Stimulated activated CD4-positive, alpha-beta T cell treated with anti-CD3 and anti-CD28 coated beads, Interleukin-4, amount 100 ng/mL, for 48 hours (primary cell): ENCODE measurements at places on chromosomes 13 and 19.
A peak's percentile ranks its signal among the peaks of the same experiment; 100 is the strongest.

DNA sequence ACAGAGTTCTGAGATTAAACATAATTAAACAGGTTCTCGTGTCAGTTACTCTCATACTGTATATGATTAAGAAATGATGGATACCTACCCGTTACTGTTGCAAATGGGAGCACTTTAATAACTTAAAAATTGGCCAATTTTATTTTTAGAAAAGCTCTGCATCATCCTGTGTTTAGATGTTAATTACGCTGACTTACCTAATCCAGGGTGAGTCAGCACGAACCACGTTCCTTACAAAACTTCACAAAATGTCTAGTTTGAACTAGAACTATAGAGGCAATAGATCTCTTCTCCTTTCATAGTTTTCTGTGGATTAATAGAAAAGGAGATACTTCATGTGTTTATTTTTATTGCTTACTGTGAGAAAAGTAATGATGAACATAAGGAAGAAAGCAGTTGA, 363.9 kb downstream of the MYO16 start:
- no peak for DNase-seq

- no peak for DNase-seq
Measured at GRCh38 chr19:49390929-49391359, 2.9 kb downstream of the KASH5 start.

GRCh38 chr19:46232468-46232867, 2.9 kb downstream of the IGFL1 start:
- DNase-seq: no peak

- no peak for DNase-seq
Measured at GRCh38 chr19:18364826-18365528, 21.0 kb upstream of the GDF15 start.

- no peak for DNase-seq
Measured at GRCh38 chr19:5923356-5923755, 9.3 kb downstream of the CAPS start.

- no peak for DNase-seq
Measured at GRCh38 chr19:57664269-57665127, 4.2 kb upstream of the ZSCAN4 start.

- no peak for DNase-seq
Measured at GRCh38 chr13:108044954-108045353, 170.4 kb downstream of the LIG4 start.

DNA sequence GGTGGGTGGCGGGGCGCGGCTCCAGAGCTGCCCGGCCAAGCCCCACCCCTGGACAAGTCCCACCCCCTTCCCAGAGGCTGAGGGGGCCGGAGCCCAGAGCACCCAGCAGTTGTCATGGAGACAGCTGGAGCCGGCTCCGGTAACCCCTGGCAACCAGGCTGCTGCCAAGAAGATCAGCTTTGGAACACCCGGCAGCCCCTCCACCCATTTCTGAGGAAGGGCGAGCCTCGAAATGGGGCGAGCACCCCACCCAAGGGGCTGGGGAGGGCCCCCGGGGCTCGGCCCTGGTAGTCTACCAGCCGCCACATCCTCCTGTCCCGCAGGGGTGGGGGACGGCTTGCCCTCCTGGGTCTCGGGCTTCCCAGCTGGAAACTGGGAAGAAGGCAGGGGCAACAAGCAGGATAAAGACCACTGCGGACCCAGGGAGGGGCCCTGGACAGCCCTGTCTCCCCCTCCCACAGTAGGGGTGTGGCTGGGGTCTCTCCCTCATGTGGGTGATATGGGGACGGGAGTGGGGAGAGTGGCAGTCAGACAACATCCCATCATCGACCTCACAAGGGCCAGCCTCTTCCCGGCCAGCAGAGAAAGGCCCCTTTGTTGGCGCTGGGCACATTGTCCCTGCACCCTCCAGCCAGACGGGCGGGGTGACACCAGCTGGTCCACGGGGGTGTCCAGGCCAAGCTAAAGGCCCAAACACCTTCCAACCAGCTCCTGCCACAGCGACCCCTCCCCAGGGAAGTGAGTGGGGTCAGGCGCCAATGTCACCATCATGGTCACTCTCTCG, 1.5 kb downstream of the CERS1 start:
- no peak for DNase-seq

- peak; percentile 31 for DNase-seq
Measured at GRCh38 chr19:10861103-10861651, 10.2 kb upstream of the CARM1 start.

- DNase-seq: no peak
Measured at GRCh38 chr13:24613128-24613527, 67.1 kb upstream of the ATP12A start.

- no peak for DNase-seq
Measured at GRCh38 chr13:77176350-77176749, 149.4 kb upstream of the FBXL3 start.

DNA sequence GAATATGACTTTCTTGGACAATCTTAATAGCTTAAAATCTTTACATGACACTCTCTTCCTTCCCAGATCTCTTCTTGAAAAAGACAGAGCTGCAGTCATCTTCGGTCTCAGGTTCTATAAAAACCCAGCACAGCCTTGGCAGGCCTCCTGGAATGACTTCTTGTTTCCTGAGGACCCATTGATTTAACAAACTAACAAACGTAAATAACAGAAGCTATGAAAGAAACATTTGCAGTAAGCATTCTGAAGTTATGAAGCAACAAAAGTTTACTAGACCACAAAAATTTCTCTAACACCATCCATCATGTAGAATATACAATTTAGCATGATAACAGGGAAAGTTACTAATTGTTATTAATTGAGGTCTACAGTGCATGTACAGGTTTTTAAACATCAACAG, 62.8 kb upstream of the STARD13 start:
- DNase-seq: no peak

DNA sequence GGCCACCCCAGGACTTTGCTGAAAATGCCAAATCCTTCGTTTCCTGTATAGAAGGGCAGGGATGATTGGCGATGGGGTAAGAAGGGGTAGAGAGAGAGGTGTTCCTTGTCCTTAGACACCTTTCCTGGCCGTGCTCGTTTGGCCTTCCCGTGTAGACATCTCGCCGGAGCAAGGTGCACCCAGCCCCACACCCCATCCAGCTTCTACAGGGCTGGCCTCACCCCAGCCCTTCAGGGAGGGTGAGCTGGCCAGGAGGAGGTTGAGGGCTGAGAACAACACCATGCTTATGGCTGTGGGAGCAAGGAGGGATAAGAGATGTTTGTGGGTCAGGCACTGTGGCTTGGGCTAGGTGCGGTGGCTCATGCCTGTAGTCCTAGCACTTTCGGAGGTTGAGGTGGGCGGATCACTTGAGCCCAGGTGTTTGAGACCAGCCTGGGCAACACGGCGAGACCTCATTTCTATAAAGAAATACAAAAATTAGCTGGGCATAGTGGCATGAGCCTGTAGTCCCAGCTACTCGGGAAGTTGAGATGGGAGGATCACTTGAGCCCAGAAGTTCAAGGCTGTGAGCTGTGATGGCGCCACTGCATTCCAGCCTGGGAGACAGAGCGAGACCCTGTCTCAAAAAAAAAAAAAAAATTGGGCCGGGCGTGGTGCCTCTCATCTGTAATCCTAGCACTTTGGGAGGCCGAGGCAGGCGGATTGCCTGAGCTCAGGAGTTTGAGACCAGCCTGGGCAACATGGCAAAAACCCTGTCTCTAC, 15.5 kb downstream of the SMARCA4 start:
- DNase-seq: no peak

DNA sequence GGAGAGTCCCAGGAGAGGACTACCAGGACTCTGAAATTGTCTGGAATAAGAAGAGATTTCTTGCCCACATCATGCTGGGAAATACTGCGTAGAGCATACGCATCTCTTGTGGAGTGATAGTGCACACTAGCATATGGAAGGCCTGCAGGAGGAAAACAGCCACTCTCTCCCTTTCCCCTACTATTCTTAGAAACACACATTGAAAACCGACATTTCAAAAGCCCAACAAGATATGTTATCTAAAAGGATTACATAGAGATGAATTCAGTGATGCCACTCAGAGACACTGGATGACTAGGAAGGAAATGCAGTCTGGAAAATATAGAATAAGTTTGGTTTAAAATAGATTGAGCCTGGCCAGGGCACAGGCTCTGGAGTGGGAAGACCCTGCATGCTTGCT, 388.7 kb upstream of the NBEA start:
- DNase-seq: no peak

- peak; percentile 90 for DNase-seq
Measured at GRCh38 chr19:47391510-47392223, 27.7 kb downstream of the MEIS3 start.

- no peak for DNase-seq
Measured at GRCh38 chr19:18596752-18597157, 8.2 kb downstream of the REX1BD start.

DNA sequence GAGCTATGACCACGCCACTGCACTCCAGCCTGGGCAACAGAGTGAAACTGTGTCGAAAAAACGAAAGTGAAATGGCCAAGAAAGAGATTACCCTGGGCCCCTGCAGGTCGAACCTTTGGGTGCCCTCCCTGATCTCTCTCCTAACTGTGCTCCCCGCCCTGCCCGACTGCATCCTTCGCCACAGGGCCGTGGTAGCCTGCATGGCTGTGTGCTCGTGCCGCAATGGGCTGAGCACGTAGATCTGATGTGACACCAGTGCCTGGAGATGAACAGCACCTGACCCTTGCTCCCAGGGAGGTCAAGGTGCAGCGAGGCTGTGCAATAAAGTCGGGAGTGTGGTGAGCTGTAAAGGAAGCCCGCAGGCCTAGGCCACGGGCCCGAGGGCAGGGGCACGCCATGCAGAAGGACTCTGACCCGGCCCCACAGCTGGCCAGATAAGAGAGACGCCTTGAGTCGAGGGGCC, 60.2 kb downstream of the PEX11G start:
- DNase-seq: no peak

- DNase-seq: no peak
Measured at GRCh38 chr13:106103779-106104178, 431.7 kb downstream of the EFNB2 start.

- DNase-seq: no peak
Measured at GRCh38 chr13:59776924-59777690, 386.6 kb downstream of the DIAPH3 start.

DNA sequence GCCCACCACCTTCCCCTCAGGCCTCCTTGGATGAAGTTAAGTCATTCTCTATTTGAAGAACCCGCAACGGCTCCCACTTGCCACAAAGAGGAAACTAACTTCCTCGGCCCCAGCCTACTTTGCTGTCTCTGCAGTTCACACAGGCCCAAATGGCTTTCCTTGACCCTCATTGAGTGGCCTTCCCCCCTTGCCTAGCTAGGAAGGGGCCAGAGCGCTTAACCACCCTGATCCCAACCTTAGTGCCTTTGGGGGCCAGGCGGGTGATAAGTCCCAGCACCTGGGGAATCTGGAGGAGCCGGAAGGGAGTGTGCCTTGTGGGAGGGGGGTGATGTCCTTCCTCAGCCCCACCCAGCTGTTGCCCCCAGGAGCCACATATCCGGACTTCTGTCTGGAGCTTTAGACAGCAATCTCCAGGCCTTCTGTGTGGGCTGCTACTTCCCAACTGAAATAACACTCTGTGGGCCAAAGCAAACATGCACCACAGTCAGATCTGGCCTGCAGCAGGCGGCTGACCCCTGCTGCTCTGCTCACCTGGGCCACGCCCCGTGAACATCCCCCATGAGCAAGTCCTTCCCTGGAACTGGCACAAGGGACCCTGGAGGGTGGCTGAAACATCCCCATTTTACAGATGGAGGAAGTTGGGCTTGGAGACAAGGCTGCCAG, 10.5 kb downstream of the NECTIN2 start:
- no peak for DNase-seq

- DNase-seq: no peak
Measured at GRCh38 chr13:23668562-23668961, 98.3 kb downstream of the TNFRSF19 start.

DNA sequence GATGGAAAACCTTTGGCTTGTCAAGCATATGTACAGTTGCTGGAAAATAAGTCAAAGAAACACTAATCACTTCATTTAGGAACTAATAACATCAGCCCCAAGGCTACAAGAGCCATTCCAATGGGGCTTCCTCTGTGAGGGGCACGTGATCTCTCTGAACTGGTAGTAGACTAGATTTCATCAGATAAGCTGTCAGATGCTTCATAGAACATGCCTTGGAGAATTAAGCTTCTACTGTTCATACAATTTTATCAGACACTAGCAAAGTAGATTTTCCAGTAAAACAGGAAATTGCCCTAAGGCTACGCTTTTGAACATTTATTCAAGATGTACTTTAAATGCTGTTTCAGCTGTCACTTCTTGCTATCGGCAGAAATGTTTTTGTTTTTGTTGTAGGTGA, 107.8 kb downstream of the EDNRB start:
- no peak for DNase-seq

DNA sequence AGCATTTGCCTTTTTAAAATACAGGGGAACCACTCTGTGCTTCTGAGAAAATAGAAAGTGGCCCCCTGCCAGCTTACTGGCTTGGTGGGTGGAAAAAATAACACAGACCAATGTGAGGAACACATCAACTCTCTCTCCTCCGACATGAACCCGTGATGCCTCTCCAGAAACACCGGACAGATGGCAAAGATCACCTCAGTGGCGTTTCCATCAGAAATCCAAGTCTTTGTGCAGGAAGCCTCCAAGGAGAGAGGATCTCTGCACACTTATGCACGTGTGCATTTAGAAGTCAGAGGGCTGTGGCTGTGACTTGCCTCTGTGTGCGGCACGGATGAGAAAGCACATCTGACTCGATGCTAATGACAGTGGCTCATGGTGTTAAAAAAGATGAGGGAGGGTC, 112.3 kb upstream of the KLF12 start:
- peak; percentile 13 for DNase-seq

DNA sequence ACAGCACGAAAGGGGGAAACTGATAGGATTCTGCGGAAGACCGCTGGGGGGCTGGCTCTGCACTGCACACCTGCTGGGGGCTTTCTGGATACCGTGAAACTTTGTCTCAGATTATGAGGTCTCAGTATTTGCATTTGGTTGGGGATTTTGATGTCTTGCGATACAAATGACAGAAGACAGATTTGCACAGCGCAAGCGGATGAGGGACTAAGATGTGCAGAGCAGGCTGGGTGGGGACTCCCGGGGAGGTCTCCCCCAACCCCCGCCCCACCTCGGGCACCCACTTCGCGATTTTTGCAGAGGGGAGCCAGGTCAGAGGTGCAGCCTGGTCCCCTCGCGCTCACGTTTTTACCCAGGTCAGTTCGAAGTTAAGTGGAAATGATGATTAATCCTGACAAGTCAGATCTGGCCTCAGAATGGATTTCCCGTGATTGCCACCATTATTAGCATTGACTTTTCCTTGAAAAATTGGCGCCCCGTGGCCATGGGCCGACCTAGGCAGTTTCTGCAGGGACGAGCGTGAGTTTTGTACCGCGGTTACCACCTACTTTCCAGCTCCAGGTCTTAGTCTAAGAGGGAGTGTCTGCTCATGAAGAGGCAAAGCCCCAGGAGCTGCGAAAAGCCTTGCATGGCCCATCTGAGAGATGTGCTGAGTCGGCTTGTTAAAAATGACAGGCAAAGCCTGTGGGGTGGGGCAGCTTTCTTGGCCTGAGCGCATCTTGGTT, 1.3 kb upstream of the GJB2 start:
- no peak for DNase-seq

GRCh38 chr13:91632086-91632485, 233.7 kb downstream of the GPC5 start:
- no peak for DNase-seq

- no peak for DNase-seq
Measured at GRCh38 chr19:41892173-41892902, 9.4 kb downstream of the ARHGEF1 start.

- no peak for DNase-seq
Measured at GRCh38 chr13:50843257-50844083, at the start of gene DLEU7. Gene DLEU7 (minus strand): TSS chr13:50843692. CDS start chr13:50843646, 46 bp downstream.
